ENCODE measurements at places on chromosomes 2 and 18.

DNA sequence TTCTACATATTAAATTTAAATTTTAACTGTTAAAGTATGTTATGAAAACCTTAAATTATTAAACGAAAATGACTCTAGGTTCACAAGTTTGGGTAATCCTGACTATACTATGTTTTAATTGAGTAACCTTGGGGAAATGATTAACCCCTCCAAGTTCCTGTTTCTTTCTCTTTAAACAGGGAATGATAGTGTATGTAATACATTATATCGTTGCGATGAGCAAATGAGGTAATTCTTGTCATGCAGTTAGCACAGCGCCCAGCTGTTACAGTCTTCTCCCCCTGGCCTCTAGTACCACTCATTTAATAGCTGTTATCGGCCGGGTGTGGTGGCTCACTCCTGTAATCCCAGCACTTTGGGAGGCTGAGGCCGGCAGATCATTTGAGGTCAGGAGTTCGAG is 80.4 kb downstream of the MTA3 start:
- DNase-seq: no peak

- no peak for DNase-seq
Observed at GRCh38 chr2:178072383-178073301, at the start of gene PDE11A. PDE11A (minus strand) TSS chr2:178072777; CDS start chr2:178072437, 340 bp downstream.

DNA sequence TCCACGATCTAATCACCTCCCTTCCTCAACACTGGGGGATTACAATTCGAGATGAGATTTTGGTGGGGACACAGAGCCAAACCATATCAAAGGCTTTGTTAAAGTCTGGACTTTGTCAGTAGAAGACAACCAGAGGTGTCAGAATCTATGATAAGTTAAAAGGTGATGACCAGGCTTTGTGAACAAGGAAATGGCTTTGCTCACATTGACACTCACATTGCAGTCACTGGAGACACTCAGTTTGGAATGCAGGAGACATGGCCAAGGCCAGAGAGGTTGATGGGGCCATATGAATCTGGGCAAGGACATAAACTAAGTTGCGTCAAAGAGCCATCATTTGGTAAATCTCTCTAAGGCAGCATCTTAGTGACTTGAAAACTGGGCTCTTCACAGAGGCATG is 678.2 kb upstream of the FSHR start:
- no peak for DNase-seq

DNA sequence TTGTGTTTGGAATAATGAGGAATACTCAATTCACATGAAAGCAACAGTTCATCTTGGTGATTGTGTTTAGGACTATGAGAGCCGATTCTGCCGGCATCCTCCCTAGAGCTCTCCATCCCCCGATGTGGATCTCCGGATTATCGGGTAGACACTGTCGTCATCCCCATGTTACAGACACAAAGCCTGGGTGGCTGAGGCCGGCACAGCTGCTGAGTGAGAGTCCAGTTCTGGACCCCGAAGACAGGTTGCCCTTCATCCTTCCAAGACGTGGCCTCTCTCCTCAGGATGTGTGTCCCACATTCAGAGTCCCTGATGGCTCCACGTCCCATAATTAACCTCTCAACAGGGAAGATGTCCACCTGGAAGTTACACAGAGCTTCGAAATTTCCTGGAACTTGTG is 129.3 kb downstream of the HDAC4 start:
- no peak for DNase-seq

DNA sequence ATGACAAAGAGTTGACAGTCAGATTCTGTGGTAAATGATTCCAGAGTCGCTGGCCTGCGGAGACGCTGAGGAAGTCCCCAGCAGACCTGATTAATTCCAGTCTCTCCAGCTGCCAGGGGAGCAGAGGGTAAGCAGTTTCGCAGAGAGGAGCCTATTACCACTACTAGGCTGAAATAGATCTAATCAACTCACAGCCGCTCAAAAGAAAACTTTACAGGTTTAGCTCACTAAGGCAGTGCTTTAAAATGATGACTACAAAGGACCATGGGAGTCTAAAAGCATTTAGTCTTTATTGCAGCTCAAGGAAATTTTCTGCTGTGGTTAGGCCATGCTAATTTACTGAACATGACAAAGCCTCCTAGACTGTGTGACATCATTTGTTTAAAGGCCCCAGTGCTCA is 445.6 kb upstream of the POU3F3 start:
- DNase-seq: no peak

Data from stimulated activated CD8-positive, alpha-beta memory T cell treated with anti-CD3 and anti-CD28 coated beads, Interleukin-12 subunit alpha, Interleukin-12 subunit beta, amount 100 ng/mL, for 4 hours (primary cell).